ENCODE measurements at places on chromosomes 3 and 15.

DNA sequence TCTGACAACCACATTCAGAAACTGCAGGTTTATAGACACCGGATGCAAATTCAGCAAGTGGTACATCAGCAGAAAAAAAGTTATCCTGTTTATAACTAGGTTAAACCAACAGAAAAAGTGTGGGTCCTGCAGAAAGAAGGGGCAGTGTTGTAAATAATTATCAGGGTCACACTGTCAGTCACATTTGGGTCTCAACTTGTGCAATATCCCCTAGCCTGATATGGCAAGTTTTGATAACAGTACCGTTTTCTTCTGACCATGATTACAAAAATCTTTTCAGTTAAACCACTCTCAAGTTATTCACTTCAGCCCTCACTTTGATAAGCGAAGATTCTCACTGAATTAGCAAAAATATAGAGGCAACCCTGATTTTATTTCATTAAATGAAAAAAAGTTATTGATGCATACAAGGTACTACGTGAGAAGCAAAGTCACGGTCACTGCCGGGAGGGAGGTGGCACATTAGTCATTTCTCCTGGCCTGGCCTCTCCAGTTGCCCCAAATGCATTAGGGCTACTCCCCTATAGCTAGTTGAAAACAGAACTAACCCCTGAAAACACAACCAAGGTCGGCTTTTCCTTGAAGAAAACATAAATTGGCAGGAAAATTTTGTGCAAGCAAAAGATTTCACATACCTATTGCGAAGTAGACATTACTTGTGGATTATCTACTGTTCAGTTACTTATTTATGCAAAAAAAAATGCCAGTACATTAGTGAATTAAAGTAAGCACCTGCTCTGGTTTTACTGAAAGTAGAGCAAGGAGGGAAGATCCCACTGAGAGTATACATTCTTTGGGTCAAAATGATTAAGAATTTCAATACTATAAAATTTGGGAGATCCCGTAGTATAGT is 28.6 kb downstream of the IL5RA start:
- DNase-seq = no peak

GRCh38 chr3:181050738-181051137 is 61.2 kb upstream of the DNAJC19 start:
- DNase-seq = no peak

GRCh38 chr3:87161417-87161816 is 65.7 kb upstream of the CHMP2B start:
- no peak for DNase-seq

GRCh38 chr3:193903966-193904365 is 232.0 kb upstream of the HES1 start:
- no peak for DNase-seq

GRCh38 chr3:151328298-151328995 is 902 bp downstream of the P2RY13 start:
- DNase-seq = no peak

DNA sequence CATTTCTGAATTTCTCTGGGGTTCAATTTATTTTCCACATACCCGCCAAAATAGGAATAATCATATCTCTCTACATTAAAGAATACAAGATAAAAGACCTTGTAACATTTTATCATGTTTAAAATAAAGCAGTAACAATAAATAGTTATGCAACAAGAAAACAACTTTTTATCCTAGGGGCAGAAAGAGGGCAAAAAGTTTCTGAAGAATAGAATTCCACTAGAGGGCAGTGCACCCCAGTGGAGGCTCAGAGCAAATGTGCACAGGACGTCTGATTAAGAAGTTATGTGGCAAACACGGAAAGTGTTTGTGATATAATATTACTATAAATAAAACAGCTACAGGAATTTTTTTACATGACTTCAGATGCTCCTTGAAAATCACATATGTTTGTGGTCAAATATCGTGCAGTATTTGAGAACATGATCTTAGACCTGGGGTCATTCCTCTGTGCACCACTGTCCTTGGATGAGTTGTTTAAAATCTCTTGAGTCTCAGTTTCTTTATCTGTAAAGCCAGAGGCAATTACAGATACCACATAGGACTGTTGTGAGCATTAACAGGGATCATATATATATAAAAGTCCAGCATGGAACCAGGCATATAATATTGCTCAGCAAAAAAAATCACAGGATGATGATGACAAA is 13.2 kb upstream of the PIK3R4 start:
- DNase-seq = peak; percentile 55

DNA sequence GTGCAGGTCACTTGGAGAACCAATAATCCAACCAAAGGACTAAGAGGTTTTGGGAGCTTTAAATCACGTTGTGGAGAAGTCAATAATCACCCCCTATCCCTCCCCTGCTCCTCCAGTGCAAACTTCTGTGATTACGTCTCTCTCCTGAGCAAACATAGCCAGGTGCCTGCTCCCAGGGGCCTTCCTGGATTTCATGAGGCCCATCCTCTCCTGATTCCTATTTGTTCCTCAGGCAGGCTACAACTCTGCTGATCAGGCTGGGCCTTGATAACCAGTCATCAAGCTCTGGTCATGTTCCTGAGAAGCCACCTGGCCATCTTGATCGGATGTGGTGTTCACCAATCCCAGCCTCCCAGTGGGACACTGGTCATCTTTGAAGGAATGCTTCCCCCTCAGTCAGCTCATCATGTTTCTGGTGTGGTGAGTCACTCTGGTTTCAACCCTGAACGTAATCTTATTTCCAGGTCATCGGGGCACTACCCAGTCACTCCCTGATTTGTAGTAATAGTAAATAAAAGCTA is 2.9 kb upstream of the ZNF710 start:
- no peak for DNase-seq

- DNase-seq = peak; percentile 65
Measured at GRCh38 chr15:90869601-90870353, 1.4 kb downstream of the FURIN start.

GRCh38 chr15:96199111-96199510 is 131.4 kb upstream of the NR2F2 start:
- DNase-seq = no peak

DNA sequence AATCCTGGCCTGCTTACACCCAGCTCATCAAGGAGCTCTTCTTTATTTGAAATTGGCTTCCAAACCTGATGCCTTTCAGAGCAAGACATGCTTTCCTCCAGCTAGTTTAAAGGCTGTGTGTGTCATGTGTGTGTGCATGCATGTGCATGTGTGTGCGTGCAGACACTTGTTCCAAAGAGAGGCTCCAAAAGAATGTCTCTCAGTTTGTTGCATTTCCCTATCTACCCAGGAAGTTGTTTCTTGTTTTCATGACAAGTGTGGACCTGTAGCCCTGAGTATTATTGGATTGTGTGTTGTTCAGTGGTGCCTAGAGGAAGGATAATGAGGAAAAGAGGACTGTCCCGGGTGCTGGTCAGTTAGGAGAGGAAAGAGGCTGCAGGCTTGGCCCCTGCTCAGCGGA is 240.0 kb downstream of the THSD4 start:
- DNase-seq = no peak

DNA sequence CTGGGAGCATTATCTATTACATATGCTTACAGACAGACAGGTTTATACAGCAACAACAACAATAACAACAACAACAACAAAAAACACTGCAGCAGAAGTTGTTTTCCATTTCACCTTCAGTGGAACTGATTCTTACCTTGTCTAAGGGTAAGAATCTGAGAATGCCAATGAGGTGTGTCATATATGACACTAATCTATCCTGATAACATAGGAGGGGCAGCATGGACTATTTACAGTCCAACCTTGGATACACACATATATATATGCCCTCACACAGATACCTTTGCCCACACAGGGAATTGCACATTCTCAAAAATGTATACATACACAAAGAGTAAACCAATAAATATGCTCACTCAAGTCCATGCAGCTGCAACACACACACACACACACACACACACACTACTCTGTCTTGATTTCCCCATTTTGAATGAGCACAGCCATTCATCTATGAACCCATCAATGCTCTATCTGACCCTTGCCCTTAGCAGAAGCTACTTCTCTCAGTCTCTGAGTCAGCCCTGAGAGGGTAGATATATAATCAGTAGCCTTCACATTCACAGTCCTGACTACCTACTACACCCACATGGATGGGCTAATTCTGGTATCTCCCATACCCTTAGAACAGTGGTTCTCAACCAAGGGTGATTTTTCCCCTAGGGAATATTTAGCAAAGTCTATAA is 9.7 kb upstream of the TRANK1 start:
- no peak for DNase-seq

GRCh38 chr3:89521328-89521727 is 413.9 kb downstream of the EPHA3 start:
- no peak for DNase-seq

DNA sequence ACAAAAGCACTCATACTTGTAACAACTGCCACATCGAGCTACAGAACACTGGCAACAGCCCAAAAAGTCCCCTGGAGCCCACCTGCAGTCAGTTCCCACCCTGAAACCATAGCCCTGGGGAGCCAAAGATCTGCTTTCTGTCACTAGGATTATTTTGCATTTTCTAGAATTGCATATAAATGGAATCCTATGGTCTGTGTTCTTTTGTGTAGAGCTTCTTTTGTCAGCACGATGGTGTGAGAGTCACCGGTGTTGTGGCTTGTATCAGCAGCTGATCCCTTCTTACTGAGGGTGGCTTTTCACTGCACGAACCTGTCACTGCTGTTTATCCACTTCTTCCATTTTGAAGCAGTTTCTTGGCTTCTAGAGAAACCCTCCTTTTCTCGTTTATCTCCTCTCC is 60.1 kb upstream of the PRR23E start:
- no peak for DNase-seq

DNA sequence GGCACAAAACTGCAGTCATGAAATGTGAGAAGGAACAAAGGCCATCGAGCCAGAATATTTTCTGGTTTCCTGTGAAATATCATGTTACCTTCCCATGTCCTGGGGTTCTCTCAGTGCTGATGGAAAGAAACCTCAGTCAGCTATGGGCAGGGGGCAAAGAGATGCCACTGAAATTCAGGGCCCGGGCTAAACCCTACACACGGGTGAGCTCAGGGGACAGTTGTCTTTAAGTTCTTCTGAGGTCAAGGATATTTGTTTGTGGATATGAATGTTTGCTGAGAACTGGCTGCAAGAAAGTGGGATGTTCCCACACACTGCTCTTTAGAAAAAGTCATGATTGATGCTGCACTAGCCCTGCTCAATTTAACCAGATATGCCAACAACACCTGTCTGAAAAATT is 187.2 kb downstream of the MEX3B start:
- no peak for DNase-seq

DNA sequence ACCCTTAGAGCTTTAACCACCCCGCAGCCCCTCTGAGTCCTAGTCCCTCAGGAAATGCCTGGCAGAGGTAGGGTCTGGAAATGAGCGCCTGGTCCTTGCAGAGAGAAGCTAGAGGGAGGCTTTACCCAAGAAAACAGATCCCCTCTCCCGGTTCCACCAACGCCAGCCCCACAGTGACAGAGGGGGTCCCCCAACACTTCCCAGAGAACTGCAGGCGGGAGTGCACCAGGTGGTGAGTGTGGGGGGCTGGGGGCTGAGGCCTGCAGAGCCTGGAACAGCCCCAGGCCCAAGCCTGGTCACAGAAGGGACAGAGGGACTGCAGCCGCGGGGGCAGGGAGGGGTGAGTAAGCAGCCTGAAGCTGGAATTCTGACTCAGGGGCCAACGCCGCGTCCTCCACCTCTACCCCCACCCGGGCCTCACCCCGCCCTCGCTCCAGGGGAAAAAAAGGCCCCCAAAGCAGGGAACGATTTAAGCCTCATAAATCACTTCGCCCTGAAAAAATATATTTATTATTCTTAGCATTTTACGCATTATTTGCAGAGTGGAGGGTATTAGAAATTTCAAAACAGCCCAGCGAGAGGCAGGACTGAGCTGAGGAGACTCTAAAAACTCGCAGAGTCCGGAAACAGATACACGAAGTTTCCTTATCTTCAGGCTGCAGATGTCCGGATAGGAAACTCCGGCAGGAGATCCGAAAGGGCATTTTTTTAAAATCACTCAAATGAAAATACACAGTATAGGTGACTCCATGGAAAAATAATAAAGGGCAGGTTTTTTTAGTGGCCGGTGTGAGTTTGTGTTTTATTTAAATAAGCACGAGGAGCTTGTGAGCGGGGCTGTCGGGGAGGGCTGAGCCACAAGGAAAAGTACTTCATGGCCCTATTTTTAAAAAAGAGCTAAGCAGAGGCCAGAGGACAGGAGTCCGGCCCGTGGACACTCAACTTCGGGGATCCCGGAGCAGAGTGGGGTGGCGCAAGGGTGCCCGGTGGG is 10.0 kb downstream of the GATA2 start:
- DNase-seq = peak; percentile 46

DNA sequence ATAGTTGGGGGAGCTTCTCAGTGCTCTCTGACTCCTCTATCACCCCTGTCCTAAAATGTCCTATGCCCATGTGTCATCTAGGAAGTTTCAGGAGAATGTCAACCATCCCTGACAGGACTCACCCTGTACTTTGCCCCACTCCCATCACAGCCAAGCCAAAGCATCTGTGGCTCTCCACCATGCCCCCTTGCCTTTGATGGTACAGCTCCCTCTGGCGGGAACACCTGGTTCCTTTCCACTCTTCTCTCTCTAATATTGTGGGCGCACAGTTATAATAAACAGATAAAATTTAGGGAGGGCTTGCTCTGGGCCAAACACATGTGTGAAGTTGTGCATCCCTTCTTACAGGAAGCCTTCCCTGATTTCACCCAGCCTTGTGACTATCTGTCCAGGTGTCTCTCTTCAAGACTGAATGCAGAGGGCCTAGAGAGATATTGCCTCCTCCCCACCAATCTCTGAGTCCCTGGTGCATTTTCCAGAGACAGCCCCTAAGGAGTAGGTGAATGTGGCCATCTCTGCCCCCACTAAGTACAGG is 62.8 kb downstream of the ISG20 start:
- DNase-seq = no peak

DNA sequence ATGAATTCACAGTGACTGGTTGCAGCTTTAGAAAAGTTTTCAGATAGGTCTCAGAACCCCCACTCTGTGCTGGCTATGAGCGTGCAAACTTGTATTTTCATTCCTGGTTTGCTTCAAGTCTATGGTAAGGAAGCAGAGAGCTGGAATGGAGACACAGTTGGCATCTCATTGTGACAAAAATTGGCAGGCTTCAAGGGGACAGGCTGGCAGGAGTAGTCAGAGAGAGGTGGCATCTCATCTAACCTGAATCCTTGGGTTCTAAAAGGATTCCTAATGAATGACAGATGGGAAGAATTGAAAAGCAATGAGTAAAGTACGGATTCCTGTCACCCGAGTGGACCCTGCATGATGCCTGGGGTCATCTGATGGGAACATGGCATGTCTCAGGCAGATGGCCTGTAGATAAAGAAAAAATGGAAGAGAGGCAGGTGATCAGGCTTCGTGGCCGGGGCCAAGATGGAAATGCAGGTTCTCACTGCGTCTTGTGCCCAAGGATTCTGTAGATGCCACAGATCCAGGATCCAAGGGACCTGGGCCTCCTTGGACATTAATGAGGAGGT is 89.4 kb upstream of the ABHD17C start:
- no peak for DNase-seq
